Activated T-helper 1 cell treated with Interleukin-2 at 50 U/mL for 16 hours (primary cell): ENCODE measurements at places on chromosomes 16 and 17.

DNA sequence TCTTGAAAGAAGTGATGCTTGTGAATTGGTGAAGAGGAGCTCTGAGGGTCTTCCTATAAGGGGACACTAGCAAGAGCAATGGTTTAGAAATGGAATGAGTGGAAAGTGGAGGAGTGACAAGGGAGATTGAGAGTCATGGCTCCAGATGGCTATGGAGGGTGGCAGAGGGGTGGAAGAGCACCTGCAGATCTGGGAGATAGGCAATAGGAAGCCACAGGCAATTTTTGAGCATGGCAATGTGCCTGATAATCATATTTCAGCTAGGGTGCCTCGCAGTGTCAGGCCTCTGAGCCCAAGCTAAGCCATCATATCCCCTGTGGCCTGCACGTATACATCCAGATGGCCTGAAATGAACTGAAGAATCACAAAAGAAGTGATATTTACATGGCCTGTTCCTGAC, 21.5 kb downstream of the RGS9 start:
- no peak for DNase-seq

- DNase-seq: no peak
Observed at GRCh38 chr17:35129154-35129972, 7.9 kb downstream of the FNDC8 start.

DNA sequence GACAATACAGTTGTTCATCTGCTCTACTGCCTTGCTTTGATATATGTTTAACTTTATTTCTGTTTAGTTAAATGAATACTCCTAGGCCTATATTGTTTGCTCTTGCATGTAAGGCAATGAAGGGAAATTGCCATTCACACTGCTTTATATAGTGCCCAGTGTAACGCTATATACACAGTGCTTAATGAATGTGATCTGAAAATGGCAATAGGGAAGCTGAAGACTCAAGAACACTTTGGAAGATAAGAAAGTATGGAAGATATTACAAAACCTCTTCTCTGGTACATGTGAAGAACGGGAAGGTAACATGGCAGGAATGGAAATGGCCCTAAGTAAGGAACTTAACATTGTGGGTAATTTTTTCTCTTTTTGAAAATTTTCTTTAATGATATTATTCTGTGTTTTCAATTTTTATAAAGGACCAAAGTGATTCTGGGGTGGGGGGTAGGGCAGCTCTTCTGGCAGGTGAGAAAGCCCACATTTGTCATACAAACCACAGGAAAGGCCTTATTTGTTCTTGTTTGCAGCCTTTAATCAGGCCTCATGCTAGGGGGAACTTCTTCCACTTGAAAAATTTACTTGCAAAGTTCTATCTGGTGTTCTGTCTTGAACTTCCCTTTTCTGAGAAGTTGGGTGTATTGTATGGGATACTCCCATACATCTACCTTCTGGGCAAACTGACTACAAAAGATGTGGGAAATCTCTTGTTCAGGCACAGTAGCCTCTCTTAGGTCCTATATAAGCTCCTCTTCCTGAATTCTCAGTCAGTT, 100.8 kb upstream of the CORO6 start:
- DNase-seq: no peak

GRCh38 chr16:85557971-85558657, 55.0 kb upstream of the GSE1 start:
- DNase-seq: no peak

GRCh38 chr17:3835410-3836229, 10.4 kb downstream of the NCBP3 start:
- no peak for DNase-seq

GRCh38 chr16:877242-878071, 76.9 kb upstream of the GNG13 start:
- DNase-seq: no peak

GRCh38 chr16:58843675-58844074, 109.6 kb upstream of the GOT2 start:
- no peak for DNase-seq

- no peak for DNase-seq
Observed at GRCh38 chr17:30278032-30278431, 13.7 kb downstream of the BLMH start.

GRCh38 chr17:43438626-43439025, 39.8 kb downstream of the ARL4D start:
- no peak for DNase-seq

DNA sequence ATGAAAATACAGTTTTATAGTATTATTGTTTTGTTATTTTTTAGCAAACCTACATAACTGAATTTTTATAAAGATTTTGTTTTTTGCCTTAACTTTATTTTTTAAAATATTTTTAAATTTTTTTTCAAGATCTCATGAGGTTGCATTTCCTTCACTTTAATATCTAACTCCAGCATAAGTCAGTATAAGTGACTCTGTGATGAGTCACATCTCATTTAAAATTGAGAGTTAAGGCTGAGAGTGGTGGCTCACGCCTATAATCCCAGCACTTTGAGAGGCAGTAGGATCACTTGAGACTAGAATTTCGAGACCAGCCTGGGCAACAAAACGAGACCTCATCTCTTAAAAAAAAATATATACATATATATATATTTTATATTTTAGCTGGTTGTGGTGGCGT, 44.0 kb downstream of the NLK start:
- no peak for DNase-seq

- DNase-seq: no peak
Observed at GRCh38 chr16:70592106-70592571, 54.2 kb upstream of the IL34 start.

DNA sequence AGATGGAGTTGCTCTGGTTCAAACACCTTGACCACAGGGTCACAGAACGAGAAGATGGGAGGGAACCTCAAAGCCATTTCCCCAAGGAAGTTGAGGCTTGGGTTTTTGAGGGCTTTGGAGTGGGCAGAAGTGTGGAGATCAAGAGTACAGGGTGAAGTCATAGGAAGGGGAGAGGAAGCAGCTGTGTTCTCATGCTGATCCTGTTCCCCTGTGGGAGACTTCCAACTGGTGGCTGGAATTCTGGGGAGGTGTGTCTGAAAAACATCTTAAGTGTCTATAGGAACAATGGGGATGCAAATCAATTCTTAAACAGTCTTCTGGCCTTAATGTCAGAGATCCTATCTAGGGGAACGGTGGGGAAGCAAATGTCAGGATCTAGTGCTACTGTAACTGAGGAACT, 38.8 kb upstream of the HSBP1 start:
- DNase-seq: no peak

DNA sequence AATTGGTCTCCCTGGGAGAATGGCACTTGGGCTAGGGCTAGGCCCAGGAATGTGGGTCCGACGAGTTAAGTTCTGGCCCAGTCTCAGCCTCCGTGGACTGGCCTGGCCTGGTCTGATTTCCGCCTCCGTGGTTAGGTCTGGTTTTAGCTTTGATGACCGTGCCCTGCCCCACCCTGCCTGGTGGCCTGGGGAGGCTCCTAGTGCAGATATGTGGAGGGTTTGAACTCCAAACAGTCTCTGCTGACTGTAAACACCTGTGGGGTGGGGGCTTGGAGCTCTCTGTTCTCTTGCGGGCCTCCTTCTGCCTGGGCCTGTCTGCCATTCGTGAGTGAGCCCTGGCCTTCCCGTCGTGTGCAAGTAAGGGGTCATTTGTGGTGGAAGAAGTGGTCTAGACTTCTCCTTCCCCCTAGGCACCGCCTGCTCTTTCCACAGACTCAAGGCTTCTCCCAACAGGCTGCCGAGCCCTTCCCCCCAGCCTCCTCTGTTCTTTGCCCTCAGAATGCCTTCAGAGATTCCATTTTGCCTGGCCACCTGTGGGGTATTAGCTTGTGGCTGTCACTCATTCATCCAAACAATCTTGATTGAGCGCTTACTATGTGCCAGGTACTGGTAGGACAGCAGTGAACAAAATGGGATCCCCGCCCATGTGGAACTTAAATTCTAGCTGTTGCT, 1.6 kb downstream of the ATP6V0C start:
- no peak for DNase-seq

DNA sequence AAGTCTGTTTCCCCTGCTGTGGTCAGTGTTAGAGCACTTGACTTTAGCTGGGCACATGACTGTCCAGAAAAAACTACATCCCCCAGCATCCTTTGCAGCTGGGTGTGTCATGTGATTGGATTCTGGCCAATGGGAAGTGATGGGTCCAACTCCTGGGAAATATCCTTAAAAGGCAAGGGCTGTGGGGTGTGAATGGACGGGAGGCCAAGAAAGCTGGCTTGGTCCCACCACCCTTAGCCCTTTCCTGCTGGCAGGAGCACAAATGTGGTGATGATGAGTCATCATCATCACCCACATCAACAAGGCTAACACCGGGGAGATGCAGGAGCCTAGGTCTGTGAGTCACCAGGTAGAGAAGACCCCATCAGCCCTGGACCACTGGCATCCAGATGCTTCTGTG, 341.7 kb downstream of the C16orf95 start:
- no peak for DNase-seq

DNA sequence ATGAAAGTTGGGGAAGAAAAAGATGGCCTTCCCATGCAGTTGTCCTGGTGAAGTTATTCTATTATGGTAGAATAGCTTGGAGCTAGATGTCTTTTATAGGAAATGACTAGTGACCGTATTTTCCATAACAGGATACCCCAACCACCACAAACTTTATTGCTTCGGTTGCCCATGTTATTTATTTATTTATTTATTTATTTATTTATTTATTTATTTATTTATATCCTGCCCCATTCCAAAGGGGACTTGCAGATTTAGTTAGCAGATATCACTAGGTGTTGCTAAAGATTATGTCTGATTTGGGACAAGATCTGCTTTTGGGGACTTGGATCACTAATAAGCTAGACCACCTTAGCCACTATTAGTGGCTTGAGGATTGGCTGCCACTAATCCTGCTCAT, 68.3 kb downstream of the ARHGAP44 start:
- DNase-seq: no peak

DNA sequence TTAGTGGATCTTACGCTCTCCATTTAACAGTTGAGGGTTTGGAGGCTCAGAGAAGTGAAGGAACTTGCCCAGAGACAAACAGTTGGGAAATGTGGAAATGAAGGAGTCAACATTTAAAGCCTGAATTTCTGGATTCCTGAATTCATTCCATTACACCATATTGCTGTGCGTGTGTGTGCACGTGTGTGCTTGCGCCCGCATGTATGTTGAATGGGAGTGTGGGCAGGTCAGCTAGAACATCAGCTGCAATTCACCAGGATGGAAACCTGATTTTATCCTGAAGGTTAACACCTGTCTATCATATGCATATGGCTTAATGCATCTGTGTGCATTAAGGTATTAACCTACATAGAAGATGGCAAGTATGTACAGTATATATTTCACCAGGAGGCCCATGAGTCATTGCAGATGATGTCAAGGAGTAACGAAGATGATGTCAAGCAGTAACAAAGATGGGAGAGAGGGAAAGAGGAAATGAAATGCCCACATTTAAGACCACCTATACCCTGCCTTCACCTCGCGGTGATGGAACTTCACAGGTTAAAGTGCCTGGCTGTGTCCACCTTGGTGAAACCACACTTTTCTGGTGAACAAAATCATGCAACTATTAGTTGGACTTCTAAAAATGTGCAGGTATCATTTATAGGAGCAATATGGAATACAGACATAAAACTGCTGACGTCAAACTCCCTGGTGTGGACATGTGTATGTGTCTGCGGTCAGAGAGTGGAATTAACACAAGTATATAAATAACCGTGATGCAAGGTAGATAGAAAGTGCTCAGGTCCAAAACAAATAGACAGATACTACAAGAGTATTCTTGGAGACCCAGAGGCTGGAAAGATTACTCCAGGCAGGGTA, 832 bp upstream of the ADAP2 start:
- no peak for DNase-seq

DNA sequence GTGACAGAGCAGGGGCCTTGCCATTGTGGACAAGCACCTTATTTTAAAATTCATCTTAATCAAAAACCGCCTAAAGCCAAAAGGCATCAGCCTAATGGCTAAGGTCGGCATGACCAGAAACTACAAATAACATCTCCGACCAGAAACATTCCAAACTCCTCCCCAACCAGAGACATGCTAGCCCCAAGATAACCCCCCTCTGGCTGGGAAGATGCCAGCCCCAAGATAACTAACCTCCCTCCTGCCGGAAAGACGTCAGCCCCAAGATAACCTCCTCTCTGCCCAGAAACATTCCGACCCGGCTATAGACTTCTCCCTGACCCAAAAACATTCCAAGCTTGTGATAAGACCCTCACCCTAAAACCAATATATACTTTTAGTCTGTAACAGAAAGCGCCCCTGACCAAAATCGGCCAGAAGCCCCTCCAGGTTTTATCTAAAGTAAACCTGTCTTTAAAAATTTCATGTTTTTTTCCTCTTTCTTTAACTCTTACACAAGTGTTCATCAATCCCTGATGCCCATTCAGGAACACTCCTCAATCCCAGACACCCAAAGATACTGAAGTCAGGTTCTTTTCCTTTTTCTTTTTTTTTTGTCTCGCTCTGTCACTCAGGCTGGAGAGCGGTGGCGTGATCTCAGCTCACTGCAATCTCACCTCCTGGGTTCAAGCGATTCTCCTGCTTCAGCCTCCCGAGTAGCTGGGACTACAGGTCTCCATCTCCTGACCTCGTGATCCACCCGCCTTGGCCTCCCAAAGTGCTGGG, 32.7 kb downstream of the TLE7 start:
- no peak for DNase-seq

GRCh38 chr16:70575376-70575775, 51.8 kb downstream of the SF3B3 start:
- no peak for DNase-seq

- DNase-seq: no peak
Observed at GRCh38 chr16:88686062-88686438, 257 bp downstream of the SNAI3 start.

DNA sequence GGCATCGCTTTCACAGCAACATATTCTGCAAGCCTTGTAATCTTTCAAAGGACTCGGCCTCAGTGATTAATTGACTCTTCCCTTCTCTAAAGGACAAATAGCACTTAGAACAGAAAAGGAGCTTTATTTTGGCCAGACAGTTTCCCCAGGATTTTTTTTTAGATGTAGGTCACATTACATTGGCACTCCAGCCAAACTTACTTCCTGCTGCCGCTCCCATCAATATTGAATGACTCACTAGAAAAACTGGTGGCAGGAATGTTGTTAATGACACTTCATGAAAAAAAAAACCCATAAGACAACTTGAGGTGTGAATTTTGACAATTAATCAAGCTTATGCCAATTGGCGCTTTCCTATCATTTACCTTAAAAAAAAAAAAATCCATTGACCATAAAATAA, 432.6 kb downstream of the TOX3 start:
- DNase-seq: no peak

DNA sequence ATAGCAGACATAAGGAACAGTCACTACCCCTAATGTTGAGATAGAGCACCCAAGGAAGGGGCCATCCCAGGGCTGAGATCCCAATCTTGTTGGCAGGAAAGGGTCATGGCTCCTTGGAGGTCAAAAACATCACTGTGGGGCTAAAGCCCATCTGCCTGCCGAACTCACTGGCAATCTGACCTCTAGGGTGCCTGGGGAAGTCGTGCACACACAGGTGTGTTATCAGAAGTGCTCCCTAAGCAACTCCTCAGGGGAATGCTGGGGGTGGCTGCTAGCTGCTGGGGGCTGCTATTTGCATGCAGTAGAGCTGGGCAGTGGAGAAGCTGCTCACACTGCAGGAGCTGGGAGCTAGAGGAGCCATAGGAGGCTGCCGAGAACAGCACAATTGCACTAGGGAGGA, 47.5 kb upstream of the PHOSPHO1 start:
- no peak for DNase-seq
